ENCODE measurements at places on chromosomes 6 and 20. TPM values are rescaled to one million over a fixed set of nuclear protein-coding genes. Genes with fewer than 3 reads are reported as not detected.
A peak's percentile ranks its signal among the peaks of the same experiment; 100 is the strongest.

The RIPOR3 gene
- total RNA-seq: 0.14 TPM

DNA sequence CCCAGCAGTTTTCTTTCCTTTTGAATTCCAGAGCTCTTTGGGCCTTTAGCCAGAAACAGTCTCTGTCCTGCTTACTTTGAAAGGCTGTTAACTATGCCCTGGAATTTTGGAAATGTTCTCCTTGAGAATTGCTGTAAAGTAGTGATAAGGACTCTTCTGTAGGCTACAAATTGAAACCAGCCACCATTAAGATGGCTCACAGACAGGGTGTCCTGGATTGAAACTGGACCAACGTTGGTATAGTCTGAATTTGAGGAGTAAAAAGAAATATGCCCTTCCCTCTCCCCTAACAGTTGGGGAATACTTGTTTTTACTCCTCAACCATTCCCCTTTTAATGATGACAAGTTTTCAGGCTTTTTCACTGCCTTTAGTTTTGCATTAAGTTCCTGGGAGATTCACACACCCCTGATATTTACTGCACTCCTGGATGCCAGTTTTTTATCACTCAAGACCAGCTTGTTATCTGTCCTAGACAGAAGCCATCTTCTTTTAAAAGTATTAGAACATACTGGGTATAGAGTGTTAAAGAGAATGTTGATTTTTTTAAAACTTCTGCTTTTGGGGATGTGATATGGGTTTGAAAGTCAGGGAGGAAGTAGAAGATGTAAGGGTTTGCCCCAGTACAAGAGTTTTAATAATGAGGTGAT is 21.9 kb downstream of the TOP1 start:
- no peak for DNase-seq

DNA sequence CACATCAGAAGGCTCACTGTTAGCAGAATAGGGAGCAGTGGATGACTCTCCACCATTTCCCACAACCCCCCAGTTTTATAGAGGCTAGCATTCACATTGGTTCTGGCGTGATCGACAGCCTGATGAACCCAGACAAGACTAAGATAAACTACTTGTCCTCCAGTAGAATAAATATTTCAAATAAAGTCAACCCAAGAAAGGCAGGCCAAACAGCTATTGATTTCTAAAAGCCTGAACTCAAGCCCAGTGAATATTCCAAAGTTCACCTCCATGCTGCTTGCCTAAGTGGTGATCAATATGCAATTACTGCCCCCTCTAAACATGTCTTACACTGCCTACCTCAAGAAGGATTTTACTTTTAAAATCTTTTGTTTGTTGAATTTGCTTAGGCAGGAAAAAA is 104.5 kb downstream of the CTNNBL1 start:
- no peak for DNase-seq

DNA sequence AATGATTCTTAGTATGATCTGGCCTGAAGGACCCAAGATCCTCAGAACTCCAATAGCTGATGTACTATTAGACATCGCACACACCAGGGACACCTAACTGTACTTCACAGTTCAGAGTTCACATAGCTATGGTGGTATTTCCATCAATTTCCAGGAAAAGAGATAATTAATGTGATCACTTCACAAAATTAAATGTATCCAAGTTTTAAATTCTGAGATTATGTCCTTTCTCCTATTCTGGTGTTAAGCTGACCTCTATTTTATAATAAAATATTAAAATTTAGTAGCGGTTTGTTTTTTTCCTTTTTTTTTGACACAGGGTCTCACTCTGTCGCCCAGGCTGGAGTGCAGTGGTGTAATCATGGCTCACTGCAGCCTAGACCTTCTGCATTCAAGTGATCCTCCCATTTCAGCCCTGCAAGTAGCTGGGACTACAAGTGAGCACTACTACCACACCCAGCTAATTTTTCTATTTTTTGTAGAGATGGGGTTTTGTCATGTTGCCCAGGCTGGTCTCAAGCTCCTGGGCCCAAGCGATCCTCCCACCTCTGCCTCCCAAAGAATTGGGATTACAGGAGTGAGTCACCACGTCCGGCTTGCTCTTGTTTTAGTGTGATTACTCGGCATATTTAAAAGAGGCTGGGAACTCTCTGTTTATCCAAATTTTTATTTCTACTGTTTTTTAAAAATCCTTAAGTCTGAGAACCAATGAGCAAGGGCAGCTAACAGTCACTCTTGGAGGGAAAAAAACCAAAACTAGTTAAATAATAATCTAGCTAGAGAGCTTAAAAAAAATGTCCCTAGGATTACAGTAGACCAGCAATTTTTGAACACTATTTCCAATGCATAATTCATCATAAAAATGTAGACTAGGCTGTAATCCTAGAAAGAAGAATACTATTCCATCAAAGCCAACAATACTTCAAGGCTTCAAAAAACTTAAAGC is 16.0 kb downstream of the KIF13A start:
- peak; percentile 77 for DNase-seq

Measured in H4 (cell line).